GM13976 (cell line): ENCODE measurements at places on chromosomes 4 and X.

GRCh38 chr4:71470524-71470923 is 131.7 kb downstream of the SLC4A4 start:
- DNase-seq: no peak

GRCh38 chr4:165124488-165124887 is 11.8 kb upstream of the TMEM192 start:
- DNase-seq: no peak

DNA sequence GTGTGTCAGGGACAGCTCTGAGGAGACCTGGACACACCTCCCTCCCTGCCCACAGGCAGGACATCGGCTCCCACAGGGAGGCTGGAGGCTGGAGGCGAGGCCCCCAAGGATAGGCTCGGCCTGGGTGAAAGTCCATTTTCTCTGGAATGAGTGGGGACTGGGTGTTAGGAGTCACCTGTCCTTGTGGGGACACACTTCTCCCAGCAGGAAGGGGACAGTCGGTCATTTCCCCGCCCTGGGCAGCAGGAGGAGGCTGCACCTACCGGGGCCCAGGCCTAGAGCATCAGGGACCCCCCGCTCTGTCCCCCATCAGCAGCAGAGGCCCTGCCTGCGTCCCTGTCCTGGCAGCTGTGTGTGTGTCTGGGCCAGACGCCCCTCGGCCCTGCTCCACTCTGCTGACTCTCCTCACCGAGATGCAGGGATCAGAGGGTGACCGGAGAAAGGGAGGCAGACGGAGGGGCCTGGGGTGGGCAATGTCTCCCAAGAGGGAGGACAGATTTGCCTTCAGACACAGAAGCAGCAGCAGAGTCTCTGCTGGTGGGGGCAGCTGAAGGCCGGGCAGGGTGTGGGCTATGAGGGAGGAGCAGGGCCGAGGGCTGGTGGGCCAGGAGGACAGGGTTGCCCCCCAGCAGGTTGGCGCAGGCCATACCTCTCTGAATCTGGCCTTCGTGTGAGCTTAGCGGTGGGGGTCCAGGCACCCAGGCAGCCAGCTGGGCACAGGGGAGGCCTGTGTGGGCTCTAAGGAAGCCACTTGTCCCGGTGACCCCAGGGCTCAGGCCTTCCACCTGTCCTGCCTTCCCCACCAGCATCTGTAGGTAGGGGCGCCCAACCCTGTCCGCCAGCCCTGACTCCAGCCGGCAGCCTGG is 125.7 kb upstream of the NKX1-1 start:
- no peak for DNase-seq

DNA sequence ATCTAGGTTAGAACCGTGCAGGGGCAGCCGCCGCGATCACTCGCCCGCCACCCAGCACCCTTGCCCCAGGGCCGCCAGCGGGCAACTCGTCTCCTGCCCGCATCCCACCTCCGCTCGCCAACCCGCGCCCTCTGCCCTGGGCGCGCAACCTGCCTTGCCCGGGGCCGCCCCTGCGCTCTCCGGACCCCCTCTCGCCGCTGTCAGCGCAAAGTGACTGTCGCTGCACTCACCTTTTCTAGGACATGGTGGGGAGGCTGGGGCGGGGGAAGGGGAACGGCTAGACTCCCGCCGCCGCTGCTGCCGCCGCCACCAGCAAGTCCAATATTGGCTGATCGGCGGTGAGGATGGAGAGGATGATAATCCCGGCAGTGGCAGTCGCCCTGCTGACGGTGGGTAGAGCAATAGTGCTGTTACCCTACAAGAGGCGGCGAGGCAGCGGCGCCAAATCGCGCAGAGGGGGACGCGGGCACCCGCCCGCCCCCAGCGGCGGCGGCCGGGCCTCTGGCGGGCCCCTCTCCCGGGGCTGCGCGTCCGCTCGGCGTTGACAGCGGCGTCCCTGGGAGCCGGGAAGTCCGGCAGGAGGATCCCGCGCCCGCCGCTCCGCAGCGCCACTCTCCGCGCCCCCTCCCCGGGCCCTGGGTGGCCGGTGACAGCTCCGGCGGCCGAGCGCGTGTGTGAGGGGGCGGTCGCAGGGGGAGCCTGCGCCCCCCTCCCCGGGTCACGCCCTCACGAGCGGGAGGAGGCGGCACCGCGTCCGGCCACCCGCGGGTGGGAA is 2.3 kb upstream of the NR3C2 start:
- DNase-seq: peak; percentile 37

DNA sequence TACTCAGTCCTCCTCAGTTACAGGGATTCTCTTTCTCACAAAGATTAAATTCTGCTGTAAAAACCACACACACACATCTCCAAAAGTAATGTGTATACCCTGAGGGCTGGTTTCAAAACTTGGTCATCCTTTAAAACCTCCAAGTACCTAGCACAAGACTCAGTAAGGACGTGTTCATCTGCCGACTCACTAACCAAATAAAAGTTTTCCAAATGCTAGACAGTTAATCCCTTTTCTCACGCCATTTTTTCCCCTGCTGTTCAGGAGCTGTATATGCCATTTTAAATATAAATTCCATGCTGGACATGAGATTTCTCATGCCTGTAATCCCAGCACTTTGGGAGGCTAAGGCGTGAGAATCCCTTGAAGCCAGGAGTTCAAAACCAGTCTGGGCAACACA is 3.9 kb upstream of the SAT1 start:
- no peak for DNase-seq

DNA sequence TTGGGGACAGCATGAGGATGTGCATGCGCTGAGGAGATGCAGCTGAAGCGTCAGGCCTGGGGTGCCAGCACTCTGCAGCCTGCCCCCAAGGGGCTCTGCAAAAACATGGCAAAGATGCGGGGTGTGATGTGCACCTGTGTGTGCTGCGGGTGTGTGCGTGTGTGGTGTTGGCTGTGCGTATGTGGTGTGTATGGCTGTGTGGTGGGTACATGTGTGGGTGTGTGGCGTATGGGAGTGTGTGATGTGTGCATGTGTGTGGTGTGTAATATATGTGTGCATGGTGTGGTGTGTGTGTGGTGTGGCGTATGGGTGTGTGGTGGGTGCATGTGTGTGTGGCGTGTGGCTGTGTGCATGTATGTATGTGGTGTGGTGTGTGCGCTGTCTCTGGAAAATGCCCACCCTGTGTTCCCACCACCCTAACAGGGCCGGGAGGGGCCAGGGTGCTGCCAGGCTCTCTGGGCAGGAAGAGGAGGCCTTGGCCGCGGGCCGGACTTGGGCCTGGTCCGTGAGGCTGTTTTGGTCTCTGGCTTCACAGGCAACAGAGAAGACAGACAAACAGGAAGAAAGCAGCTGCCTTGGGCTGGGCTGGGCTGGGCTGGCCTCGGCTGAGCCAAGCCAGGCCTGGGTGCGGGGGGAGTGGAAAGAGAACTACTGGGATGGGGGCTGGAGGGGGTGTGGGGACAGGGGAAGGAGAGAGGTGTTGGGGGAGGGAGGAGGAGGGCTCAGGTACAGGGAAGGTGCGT is 1.1 kb upstream of the AVPR2 start:
- no peak for DNase-seq

DNA sequence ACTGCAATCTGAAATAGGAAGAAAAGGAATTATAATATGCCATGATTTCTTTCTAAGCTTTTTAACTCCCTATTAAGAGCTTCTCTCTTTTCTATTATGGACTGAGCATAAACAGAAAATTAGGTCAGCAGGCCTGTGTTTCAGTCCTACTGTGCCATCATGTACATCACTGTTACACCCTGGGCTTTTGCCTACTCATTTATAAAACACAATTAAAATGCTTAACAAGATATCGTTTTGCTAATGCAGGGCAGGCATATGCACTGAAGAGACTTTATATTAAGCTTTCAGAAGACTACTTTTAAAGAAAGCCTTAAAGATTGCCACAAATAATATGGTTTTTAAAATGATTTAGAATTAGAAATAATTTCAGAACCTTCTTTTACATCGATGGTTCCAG is 828 bp upstream of the BBS12 start:
- no peak for DNase-seq

DNA sequence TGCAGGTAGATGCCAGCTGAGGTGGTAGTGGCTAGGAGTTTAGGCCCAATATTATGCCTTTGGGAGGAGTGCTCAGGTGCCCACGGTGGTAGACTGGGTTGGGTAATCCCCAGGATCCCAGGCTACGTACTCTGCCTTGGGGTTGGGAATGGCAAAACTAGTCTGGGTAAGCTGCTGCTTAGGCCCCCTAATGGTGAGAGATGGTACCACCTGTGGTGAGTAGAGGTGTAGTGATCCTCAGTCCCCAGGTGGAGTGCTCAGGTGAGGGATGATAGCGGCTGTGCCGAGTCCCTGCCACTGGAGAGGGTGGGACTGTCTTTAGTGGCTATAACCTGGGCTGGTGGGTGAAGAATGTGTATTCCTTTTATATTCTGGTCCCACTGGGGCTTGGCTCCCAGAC is 75.2 kb downstream of the IL1RAPL2 start:
- DNase-seq: no peak

DNA sequence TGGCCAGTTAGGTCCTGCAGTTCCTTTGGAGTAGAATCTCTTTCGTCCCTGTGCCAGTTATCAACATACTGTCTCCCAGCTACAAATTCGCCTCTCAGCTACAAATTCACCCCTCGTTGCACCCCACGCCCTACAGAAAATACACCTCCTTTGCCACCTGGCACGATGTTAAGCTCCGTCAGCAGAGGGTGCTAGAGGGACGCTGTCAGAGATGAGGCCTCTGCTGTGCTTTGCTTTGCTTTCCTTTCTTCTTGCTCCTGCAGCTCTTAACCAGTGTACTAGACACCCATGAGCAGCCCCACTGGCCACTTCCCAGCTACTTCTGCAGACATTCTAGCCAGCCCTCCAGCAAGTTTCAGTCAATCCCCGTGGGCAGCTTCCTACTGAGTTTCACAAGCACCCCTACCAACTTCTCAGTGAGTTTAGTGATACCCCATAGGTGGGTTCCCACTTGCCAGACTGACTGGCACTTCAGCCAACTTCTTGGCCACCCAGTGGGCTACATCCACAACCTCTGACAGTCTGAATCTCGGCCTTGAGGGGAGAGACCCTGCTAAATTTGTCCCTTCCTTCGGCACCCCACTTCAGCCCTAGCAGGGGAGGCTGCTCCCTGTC is 21.8 kb downstream of the HAUS3 start:
- DNase-seq: peak; percentile 62

GRCh38 chrX:9352694-9353411 is 112.0 kb upstream of the TBL1X start:
- DNase-seq: peak; percentile 55

GRCh38 chr4:42895452-42895851 is 2.9 kb downstream of the GRXCR1 start:
- no peak for DNase-seq

DNA sequence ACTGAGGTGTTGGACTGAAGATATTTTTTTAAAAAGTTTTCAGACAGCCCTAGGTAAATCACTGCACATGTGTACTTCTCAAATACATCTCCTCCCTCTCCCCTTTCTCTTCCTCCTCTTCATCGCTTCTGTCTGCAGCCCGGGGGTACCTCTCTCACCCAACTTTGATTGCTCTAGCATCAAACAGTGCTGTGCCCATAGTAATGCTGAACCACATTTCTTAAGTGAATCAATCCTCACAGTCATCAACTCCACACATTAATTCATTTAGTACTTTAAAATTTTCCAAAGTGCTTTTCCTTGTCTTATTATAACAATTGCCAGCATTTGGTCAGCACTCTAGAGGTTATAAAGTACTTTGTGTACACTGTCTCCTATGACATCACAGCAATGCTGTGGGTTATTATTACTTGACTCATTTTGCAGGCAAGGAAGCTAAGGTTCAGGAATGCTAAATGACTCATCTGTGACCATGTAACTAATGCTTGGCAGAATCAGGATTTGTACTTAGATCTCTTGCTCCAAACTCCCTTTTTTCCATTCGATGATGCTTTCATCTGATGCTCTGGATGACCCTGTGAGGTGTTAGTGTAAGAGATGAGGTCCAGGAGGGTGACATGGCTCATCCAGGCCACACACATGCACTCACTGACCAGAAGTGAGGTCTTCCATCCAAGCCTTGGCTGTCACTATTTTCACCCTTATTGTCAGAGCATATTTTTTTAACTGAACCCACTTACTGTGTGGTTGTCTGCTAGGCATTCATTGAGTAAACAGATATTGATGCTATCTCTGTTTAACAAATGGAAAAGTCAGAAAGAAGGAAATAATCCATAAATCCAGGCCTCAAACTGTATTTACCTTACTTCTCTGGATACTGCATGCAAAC is 58.8 kb downstream of the RHOH start:
- no peak for DNase-seq

DNA sequence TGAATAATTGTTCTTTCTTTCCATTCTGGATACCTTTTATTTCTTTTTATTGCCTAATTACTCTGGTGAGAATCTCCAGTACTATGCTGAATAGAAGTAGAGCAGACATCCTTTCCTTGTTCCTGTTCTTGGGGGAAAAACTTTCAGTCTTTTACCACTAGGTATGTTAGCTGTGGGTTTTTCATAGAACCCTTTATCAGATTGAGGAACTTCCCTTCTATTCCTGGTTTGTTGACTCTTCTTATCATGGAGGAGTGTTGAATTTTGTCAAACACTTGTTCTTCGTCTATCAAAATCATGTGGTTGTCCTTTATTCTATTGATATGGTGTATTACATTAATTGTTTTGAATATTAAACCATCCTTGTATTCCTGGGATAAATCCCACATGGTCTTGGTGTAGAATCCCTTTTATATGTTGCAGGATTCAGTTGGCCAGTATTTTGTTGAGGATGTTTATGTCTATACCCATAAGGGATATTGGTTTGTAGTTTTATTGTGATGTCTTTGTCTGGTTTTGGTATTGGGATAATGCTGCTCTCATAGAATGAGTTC is 23.6 kb downstream of the SH3BP2 start:
- no peak for DNase-seq

GRCh38 chr4:174255374-174255773 is 28.1 kb downstream of the FBXO8 start:
- DNase-seq: no peak

- no peak for DNase-seq
Observed at GRCh38 chr4:94446386-94446785, 5.4 kb upstream of the PDLIM5 start.

DNA sequence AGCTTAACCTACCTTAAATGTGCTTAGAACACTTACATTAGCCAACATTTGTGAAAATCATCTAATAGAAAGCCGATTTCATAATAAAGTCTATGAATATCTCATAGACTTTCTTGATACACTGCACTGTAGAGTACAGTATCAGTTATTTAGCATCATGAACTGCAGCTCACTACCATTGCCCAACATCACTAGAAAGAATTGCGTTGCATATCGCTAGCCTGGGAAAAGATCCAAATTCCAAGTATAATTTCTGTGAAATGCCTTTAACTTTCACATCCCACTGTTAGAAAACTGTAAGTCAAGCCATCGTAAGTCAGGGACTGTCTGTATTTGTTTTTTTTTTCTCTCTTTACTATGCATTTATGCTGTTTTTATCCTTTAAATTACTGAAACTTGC is 918.6 kb upstream of the PABPC4L start:
- no peak for DNase-seq

GRCh38 chrX:96820935-96821334 is 62.8 kb upstream of the RPA4 start:
- no peak for DNase-seq
